Amniotic epithelial cell (primary cell): ENCODE measurements at places on chromosomes 7 and 10.

DNA sequence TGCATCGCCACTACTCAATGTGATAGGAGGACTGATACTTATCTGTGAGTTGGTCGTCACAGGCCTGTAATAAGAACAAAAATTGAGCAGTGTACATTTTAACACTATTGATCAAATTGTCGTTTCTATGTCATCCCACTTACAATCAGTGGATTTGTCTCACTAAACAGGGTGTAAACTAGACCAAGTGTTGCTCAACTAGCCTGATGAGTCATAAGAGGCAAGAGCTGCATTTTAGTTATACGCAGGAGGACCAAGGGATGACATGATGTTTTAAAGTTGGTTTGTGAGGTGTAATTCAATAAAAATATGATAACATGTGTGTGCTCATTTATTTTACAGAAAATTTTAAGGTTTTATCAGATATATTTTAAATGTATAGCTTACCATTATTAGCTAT lies 1239.2 kb downstream of the REEP3 start:
- peak; percentile 1 for DNase-seq

- peak; percentile 73 for DNase-seq
Measured at GRCh38 chr10:10663622-10664021, 354.1 kb upstream of the CELF2 start.

DNA sequence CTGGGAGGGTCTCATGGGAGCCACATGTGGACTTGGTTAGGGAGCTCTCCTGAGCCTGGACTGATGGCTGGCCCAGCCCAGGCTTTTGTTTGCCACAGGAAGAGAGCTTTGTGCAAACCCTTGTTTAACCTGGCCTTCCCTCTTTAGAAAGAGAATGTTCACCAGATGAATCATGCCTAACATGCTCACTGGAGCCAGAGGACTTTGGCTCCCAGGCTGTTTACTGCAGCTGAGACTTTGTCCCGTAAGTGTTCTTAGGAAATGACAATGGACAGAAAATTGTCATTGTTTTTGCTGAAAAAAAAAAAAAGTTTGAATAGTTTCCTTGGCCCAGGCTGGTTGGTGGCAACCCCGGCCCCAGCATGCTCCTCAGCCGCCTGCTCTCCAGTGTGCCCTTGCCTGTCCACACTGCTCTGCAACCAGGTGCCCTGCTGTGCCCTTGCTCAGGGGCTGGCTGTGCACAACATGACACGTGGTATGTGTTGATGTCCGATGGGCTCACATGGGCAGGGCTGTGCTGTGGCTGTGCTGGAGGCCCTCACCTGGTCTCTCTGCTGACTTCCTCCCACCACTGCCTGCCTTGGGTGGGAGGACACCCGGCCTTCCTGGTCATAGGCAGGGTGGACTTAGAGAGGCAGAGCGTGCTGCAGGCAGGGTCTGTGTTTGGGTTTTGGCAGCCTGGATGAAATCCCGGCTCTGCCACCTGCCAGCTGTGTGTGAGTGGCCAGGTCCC lies 215.3 kb upstream of the ZNF32 start:
- peak; percentile 81 for DNase-seq

GRCh38 chr10:65968871-65969270 lies 957.0 kb upstream of the LRRTM3 start:
- DNase-seq: no peak

- DNase-seq: no peak
Measured at GRCh38 chr7:73599151-73599882, 20.9 kb upstream of the TBL2 start.

DNA sequence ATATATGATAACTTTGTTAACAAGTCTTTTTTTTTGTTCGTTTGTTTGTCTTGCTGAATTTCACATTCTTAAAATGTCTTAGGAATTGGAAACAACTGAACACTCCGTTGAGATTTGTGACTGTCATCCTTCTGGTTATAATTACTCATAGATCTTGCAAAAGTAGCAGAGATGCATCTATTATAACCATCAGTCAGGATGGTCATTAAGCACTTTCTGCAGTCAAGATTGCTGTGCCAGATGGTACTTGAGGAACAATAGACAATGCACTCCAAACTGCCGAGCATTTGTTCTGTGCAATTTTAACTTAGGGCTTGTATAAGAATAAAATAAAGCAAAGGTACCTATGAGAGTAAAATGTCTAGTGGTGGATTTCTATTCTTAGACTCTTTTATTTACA lies 710.1 kb upstream of the KCND2 start:
- no peak for DNase-seq

- DNase-seq: peak; percentile 58
Measured at GRCh38 chr10:113028456-113029440, 78.7 kb downstream of the TCF7L2 start.

DNA sequence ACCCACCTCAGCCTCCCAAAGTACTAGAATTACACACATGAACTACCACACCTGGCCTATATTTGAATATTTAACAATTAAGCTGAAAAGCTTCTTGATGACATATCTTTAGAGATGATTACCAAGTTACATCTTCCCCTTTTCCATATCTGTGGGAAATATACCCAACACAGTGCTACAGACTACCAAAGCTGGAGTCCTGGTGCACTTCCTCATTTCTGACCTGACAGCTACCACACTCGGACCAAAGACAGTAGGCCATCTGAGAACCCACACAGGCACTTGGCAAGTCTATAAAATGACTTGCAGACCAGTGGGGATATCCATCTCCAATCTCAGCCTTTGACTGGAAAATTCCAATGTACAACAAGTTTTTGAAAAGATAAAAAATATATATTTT lies 270.4 kb upstream of the KLF14 start:
- DNase-seq: no peak

DNA sequence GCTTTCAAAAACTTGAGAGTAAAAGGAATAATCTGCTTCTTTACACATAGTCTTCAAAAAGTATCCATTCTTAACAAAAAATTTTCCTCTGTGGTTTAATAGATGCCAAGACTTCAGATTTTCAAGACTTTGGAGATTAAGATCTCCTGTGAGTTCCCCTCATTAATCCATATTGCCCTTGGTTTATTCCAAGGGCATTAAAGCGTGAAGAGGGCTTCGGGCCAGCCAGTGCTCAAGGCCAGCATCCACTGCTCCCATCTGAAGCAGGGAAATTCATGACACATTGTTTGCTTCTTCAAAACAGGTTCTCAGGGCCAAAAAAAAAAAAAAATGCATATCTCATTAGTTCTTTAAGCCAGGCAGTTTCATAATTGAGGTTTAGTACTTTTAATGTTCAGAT lies 137.3 kb upstream of the RHOBTB1 start:
- no peak for DNase-seq

DNA sequence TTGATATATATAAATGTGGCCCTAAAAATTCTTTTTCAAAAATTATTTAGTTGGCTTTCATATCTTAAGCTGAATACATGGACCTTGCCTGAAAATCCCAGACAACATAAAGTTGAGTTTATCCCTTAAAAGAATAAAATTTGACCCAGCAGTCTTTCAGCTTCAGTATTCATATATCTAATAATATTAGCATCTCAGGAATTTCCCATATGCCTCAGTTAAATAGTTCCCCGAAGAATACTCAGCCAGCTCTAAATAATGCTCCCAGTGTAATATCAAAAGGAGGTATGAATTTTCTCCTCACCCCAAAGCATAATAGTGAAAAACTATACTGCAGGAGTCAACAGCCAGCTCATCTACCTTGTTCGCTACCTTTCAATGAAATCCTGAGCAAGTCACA lies 145.9 kb downstream of the CTNNA3 start:
- no peak for DNase-seq

DNA sequence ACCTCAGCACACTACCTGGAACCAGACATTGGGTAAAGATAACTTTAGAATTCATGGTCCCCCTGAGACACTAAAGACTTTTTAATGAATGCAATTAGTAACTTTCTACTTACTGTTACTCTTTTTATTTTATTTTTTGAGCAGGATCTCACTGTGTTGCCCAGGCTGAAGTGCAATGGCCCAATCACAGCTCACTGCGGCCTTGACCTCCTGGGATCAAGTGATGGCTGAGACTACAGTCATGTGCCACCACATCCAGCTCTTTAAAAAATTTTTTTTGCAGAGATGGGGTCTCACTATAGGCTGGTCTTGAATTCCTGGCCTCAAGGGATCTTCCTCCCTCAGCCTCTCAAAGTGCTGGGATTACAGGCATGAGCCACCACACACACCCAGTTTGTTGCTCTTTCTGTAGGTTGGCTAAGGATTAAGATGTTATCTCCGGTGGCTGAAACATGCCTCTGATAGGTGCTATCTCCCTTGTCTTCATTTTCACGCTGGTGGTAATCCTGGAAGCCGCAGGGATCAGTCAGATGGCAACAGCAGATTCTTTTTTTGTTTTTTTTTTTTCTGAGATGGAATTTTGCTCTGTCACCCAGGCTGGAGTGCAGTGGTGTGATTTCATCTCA lies 128.3 kb downstream of the TCF7L2 start:
- peak; percentile 76 for DNase-seq

DNA sequence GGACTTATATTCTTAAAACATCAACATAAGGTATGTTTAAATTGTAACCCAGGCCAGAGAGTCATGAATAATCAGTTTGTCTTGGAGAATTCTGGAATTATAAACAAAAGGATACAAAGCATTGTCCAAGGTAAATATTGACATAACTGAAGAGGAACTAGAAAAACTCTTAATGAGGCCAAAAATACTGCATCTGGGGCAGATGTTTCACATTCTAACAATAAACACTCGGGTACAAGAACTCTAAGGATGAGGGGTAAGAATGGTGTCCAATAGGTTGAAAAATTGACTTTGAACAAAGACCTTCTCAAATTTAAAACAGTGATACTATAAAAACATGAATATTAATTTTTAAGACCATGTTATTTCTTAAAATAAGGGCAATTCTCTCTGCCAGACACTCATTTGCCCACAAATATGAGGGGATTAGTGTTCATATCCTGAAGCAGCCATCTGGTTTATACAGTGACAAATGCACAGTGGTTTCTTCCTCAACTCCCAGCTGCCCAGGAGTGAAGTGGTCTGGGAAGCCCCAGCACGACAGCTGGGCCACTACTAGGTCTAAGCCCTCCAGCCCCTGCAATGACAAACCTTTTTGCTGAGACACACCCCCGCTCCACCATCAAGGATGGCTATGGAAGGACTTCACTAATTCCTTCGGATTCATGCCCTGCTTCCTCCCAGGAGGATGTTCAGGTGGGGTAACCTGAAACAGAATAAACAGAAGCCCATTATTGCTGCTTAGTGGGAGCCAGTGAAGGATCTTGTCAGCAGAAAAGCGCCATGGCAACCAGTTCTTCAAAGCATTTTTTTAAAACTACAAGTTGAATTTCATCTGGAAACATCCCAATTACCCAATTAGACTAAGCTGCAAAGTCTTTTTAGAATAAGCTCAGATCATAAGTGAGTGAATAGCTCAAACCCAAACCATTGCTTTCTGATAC lies 107.5 kb upstream of the ARID5B start:
- peak; percentile 84 for DNase-seq

DNA sequence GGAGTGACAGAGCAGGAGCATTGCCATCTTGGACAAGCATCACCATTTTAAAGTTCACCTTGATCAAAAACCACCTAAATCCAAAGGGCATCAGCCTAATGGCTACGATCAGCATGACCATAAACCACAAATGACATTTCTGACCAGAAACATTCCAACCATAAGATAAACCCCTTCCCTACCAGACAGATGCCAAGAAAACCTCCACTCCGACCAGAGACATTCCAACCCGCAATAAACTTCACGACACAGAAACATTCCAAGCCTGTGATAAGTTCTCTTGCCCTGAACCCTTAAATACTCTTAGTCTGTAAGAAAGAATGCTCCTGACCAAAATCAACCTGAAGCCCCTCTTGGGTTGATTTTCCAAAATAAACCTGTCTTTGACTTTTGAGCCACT lies 606.9 kb downstream of the POM121L12 start:
- no peak for DNase-seq

GRCh38 chr7:36606976-36607720 lies 117.1 kb downstream of the AOAH start:
- no peak for DNase-seq

DNA sequence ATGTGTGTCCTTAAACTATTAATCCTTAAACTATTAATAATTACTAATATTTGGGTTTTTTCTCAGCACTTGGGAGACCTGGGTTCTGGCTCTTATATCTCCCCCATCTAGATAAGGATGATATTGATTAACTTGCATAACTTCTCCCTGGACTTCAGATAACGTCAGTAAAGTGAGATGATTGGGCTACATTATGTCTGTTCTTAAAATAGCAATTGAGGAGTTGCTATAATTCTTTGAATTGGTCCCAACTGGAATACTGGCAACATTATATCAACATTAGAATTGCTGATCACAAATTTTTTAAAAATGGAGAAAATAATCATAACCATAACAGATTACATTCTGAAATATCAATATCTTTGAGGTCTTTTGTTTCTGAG lies 1.9 kb downstream of the APBB1IP start:
- DNase-seq: no peak

DNA sequence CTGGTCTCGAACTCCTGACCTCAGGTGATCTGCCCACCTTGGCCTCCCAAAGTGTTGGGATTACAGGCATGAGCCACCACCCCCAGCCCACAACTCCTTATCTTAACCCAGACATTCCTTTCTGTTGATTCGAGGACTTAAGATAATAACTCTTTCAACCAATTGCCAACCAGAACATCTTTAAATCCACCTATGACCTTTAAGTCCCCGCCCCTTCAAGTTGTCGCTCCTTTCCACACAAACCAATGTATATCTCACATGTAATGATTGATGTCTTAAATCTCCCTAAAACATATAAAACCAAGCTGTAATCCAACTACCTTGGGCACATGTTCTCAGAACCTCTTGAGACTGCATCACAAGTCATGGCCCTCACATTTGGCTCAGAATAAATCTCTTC lies 7.8 kb upstream of the ANKRD2 start:
- DNase-seq: peak; percentile 74

GRCh38 chr10:34498821-34499220 lies 316.3 kb downstream of the PARD3 start:
- DNase-seq: peak; percentile 32

DNA sequence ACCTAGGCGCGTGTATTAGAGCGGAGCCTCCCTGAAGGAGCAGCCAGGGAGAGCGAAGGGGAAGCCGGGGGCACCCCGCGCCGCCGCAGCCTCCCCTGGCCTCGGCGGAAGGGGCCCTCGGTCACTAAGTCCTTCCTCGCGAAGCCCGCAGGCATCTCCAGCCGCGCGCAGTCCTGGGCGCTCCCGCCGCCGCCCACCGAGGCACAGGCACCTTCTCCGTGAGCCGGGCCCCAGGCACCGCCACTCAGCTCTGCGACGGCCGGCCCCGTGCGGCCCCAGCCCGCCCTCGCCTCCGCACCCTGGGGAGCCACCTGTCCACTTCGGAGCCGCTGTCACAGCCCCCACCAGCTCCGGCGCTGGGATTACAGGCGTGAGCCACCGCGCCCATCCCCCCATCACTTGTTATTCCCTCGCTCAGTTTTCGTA lies 80.8 kb downstream of the ZNF467 start:
- no peak for DNase-seq
